Activated CD8-positive, alpha-beta memory T cell treated with anti-CD3 and anti-CD28 coated beads, Interleukin-2, amount 10 ng/mL, durations not matched to agents 7 days and 5 days (primary cell): ENCODE measurements at places on chromosomes 1 and 21.

DNA sequence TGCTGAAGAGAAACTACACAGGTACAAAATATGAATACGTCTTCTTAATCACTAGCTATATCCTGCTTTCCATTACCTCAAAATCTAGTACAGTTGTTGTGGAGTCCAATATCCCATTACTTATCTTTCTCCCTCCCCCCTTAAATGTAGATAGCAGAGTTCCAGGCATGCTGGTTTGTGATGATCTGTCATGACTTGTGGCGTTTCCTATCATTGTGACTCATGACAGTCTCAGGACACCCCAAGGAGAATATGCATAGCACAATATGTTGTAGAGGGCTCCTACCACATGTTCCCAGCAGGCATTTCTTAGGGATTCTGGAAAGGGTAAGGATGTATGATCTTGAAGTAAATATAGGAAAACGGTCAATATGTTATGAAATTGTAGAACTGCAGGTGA is 206.9 kb downstream of the USH2A start:
- H3K36me3 ChIP-seq: no peaks in the 10 kb centered on the region
- H3K4me3 ChIP-seq: no peak overlapping the region
- no peaks in the 10 kb centered on the region for H3K27me3 ChIP-seq
- DNase-seq: no peak
- H3K4me1 ChIP-seq: peaks cover 2% of the 10 kb centered on the region

DNA sequence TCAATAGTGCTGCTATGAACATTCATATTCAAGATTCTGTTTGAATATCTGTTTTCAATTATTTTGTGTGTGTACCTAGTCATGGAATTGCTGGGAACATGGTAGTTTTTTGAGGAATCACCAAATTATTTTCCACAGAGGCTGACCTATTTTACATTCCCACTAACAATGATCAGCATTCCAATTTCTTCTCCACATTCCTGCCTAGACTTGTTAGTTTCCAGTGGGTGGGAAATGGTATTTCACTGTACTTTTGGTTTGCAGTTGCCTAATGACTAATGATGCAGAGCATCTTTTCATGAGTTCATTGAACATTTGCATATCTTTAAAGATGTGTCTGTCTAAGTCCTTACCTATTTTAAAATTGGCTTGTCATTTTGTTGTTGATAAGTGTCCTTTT is 1182.6 kb upstream of the B3GALT2 start:
- DNase-seq: no peak
- H3K4me3 ChIP-seq: no peak overlapping the region
- no peak overlapping the region for H3K27ac ChIP-seq
- no peaks in the 10 kb centered on the region for H3K36me3 ChIP-seq

GRCh38 chr1:231808116-231808515 is 181.5 kb downstream of the DISC1 start:
- no peaks in the 10 kb centered on the region for H3K4me1 ChIP-seq
- no peaks in the 10 kb centered on the region for H3K36me3 ChIP-seq
- no peak overlapping the region for H3K27ac ChIP-seq
- H3K27me3 ChIP-seq: no peaks in the 10 kb centered on the region
- no peak for DNase-seq
- H3K4me3 ChIP-seq: no peak overlapping the region

DNA sequence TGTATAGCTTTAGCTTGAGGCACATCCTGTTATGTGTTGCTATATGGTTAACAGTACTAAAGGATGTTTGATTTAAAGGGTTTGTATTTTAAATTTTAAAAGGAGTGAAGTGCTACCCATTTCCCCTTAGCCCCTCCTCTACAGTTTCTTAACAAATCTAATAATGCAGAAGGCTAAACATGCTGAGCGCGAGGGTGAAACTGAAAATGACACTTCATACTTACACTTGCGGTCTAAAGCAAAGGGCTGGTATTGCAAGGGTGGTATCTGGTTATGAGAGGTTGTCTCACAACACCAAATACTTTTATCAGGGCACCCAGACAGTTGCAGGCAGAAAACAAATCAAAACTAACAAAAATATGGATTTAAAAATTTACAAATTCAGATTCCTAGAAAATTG is 172.3 kb downstream of the SIPA1L2 start:
- peak; percentile 80 for DNase-seq
- no peak overlapping the region for H3K4me3 ChIP-seq
- H3K4me1 ChIP-seq: peaks cover 22% of the 10 kb centered on the region
- peaks cover 16% of the 10 kb centered on the region for H3K27me3 ChIP-seq
- H3K27ac ChIP-seq: no peak overlapping the region
- H3K36me3 ChIP-seq: peaks cover 1% of the 10 kb centered on the region

- no peak overlapping the region for H3K27ac ChIP-seq
- no peak for DNase-seq
- H3K4me1 ChIP-seq: no peaks in the 10 kb centered on the region
- no peaks in the 10 kb centered on the region for H3K36me3 ChIP-seq
Measured at GRCh38 chr21:16441789-16442188, 712.0 kb downstream of the USP25 start.

GRCh38 chr1:24392604-24392946 is 21.0 kb downstream of the STPG1 start:
- H3K36me3 ChIP-seq: peaks cover 2% of the 10 kb centered on the region
- peak overlapping the region; percentile 65 for H3K4me3 ChIP-seq
- no peaks in the 10 kb centered on the region for H3K27me3 ChIP-seq
- H3K4me1 ChIP-seq: peaks cover 27% of the 10 kb centered on the region

DNA sequence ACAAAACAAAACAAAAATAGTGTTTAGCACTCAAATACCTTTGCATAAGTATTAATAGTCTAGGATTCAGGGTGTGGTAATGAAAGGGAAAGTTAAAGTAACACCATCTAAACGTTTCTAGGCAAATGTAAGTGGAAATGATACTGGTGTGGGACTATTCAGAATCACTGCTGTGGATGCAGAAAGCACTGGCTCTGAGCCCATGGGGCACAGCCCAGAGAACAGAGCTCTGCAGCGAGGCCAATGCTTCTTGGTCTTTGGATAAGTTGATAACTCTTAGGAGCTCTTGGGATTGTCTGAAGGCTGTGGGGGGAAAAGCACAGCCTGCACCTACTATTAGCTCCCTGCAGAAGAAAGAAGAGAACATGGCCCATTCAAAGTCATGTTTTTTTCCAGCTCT is 21.4 kb upstream of the DNM3 start:
- H3K27ac ChIP-seq: no peak overlapping the region
- no peaks in the 10 kb centered on the region for H3K27me3 ChIP-seq
- H3K4me3 ChIP-seq: no peak overlapping the region
- no peak for DNase-seq

DNA sequence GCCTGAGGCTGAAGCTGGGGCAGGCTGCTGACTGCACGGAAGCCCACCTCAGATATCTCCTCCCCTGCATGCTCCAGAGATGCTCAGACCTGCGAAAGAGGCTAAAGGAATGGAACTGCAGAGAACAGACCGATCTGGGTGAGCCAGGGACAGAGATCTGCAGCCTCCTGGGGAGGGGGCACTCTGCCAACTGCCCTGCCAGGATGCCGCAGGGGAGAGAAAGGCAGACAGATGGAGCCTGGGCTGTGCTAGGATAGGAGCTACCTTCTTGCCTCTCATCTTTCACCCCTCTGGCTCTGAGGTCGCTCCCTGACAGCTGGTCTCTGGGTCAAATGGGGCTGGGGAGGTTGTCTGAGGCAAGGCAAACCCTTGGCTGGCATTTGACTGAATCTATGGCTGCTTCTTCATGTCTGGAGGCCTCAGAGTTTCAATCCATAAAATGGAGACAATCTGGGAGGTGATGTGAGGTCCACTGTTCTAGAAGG is 238.2 kb downstream of the GRIK3 start:
- no peaks in the 10 kb centered on the region for H3K4me1 ChIP-seq
- no peak overlapping the region for H3K4me3 ChIP-seq
- no peak overlapping the region for H3K27ac ChIP-seq
- no peaks in the 10 kb centered on the region for H3K27me3 ChIP-seq
- H3K36me3 ChIP-seq: no peaks in the 10 kb centered on the region

- H3K36me3 ChIP-seq: no peaks in the 10 kb centered on the region
- H3K4me3 ChIP-seq: no peak overlapping the region
- H3K27me3 ChIP-seq: peaks cover 21% of the 10 kb centered on the region
- H3K27ac ChIP-seq: no peak overlapping the region
- DNase-seq: no peak
Measured at GRCh38 chr1:38352869-38353268, 306.3 kb upstream of the POU3F1 start.

GRCh38 chr1:110873856-110874255 is 908 bp downstream of the CD53 start:
- no peaks in the 10 kb centered on the region for H3K27me3 ChIP-seq
- H3K4me1 ChIP-seq: peaks cover 28% of the 10 kb centered on the region
- no peak for DNase-seq
- peak overlapping the region; percentile 92 for H3K27ac ChIP-seq
- H3K36me3 ChIP-seq: peaks cover 46% of the 10 kb centered on the region

GRCh38 chr1:38872401-38873026 is 634 bp downstream of the MYCBP start:
- peak overlapping the region; percentile 83 for H3K27ac ChIP-seq
- H3K4me1 ChIP-seq: peaks cover 37% of the 10 kb centered on the region
- H3K27me3 ChIP-seq: no peaks in the 10 kb centered on the region
- peak overlapping the region; percentile 87 for H3K4me3 ChIP-seq

DNA sequence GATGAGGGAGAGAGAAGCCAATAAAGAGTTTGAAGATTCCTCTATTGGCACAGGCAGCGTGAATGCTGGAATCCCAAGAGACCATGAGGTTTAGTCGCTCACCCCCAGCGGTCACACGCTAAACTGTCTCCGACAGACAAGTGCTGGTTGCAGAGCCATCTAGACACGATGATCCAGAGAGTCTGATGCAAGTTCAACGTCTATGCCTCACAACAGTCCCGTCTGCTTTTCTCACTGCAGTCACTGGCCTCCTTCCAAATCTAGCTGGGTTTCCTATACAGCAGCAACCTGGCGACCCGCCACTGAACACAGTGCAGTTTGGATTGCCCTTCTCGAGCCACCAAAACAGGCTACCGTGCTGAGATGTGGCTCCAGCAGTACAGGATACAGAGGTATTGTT is 98.6 kb upstream of the KRTAP19-8 start:
- DNase-seq: no peak
- peaks cover 28% of the 10 kb centered on the region for H3K4me1 ChIP-seq
- peaks cover 61% of the 10 kb centered on the region for H3K27me3 ChIP-seq
- no peak overlapping the region for H3K4me3 ChIP-seq

- no peaks in the 10 kb centered on the region for H3K36me3 ChIP-seq
- H3K27me3 ChIP-seq: no peaks in the 10 kb centered on the region
- no peaks in the 10 kb centered on the region for H3K4me1 ChIP-seq
- H3K27ac ChIP-seq: no peak overlapping the region
Measured at GRCh38 chr1:31073044-31073443, 7.5 kb upstream of the PUM1 start.

- peak overlapping the region; percentile 32 for H3K4me3 ChIP-seq
- H3K27ac ChIP-seq: no peak overlapping the region
- no peaks in the 10 kb centered on the region for H3K36me3 ChIP-seq
- no peak for DNase-seq
- H3K4me1 ChIP-seq: peaks cover 2% of the 10 kb centered on the region
- peaks cover 70% of the 10 kb centered on the region for H3K27me3 ChIP-seq
Measured at GRCh38 chr1:76868154-76868882, 1.0 kb downstream of the ST6GALNAC5 start.

DNA sequence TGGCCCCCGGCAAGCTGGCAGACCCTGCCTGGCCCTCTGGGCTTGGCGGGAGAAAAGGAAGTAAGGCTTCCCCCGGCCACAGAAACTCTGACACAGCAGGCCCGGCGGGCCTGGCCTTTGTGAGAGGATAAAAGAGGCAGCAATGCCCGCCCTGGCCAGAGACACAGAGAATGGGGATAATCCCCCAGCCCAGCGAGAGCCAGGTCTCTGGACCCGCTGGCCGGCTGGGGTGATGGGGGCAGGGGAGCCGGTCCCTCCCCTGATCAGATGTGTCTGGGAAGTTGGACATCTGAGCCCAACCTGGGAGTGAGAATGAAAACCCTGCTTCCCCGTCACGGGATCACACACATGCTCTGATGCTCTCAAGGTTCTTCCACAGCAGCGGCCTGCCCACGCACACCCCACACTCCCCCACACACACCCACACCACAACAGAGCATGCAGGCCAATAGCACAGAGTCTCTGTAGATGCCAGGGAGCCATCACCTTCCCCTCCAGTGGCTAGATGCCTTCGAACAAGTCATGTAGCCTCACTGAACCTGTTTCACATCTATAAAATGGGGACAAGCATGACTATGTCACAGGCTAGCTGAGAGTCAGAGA is 4.2 kb downstream of the RSPO1 start:
- H3K27me3 ChIP-seq: peaks cover 80% of the 10 kb centered on the region
- no peak overlapping the region for H3K27ac ChIP-seq
- no peak for DNase-seq
- no peak overlapping the region for H3K4me3 ChIP-seq
- no peaks in the 10 kb centered on the region for H3K36me3 ChIP-seq
- peaks cover 5% of the 10 kb centered on the region for H3K4me1 ChIP-seq

GRCh38 chr1:246613096-246613758 is 47.0 kb downstream of the CNST start:
- H3K27ac ChIP-seq: no peak overlapping the region
- H3K4me1 ChIP-seq: peaks cover 20% of the 10 kb centered on the region
- no peak for DNase-seq
- peaks cover 13% of the 10 kb centered on the region for H3K36me3 ChIP-seq
- H3K4me3 ChIP-seq: no peak overlapping the region

DNA sequence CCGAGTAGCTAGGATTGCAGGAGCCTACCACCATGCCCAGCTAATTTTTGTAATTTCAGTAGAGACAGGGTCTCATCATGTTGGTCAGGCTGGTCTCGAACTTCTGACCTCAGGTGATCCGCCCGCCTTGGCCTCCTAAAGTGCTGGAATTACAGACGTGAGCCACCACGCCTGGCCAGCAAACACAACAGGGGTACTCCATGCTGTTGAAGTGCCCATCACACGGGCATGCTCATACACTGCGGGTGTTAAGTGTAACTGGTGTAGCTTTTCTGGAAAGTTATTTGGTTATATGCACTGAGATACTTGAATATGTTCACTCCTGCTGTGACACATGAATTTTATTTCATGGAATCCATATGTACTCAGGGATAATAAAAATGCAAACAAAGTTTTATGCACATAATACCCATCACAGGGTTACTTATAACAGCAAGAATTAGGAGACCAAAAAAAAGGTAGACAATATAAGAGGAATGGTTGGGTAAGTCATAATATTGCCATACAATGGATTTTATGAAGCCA is 9.2 kb downstream of the SRSF4 start:
- H3K36me3 ChIP-seq: peaks cover 52% of the 10 kb centered on the region
- H3K27ac ChIP-seq: no peak overlapping the region
- DNase-seq: no peak
- peaks cover 59% of the 10 kb centered on the region for H3K4me1 ChIP-seq
- no peak overlapping the region for H3K4me3 ChIP-seq

- peak overlapping the region; percentile 80 for H3K27ac ChIP-seq
- H3K4me1 ChIP-seq: peaks cover 9% of the 10 kb centered on the region
- peaks cover 66% of the 10 kb centered on the region for H3K27me3 ChIP-seq
- DNase-seq: peak; percentile 81
- no peaks in the 10 kb centered on the region for H3K36me3 ChIP-seq
- H3K4me3 ChIP-seq: no peak overlapping the region
Measured at GRCh38 chr1:218377143-218377660, 32.1 kb downstream of the TGFB2 start.

- no peaks in the 10 kb centered on the region for H3K36me3 ChIP-seq
- DNase-seq: no peak
- H3K27ac ChIP-seq: no peak overlapping the region
Measured at GRCh38 chr21:41777951-41778815, 11.3 kb upstream of the RIPK4 start.
